Effector memory CD8-positive, alpha-beta T cell (primary cell): ENCODE measurements at places on chromosomes 6 and 20.

GRCh38 chr20:23225407-23226060 lies 125.1 kb upstream of the NXT1 start:
- H3K27me3 ChIP-seq, result peaks cover 20% of the 10 kb centered on the region
- no peak overlapping the region for H3K4me3 ChIP-seq
- H3K36me3 ChIP-seq, result no peaks in the 10 kb centered on the region
- no peaks in the 10 kb centered on the region for H3K4me1 ChIP-seq
- DNase-seq, result no peak

- peaks cover 53% of the 10 kb centered on the region for H3K4me1 ChIP-seq
- peak overlapping the region; percentile 60 for H3K27ac ChIP-seq
- no peaks in the 10 kb centered on the region for H3K27me3 ChIP-seq
- H3K4me3 ChIP-seq, result no peak overlapping the region
- DNase-seq, result no peak
Observed at GRCh38 chr6:16511723-16512489, 249.4 kb downstream of the ATXN1 start.

DNA sequence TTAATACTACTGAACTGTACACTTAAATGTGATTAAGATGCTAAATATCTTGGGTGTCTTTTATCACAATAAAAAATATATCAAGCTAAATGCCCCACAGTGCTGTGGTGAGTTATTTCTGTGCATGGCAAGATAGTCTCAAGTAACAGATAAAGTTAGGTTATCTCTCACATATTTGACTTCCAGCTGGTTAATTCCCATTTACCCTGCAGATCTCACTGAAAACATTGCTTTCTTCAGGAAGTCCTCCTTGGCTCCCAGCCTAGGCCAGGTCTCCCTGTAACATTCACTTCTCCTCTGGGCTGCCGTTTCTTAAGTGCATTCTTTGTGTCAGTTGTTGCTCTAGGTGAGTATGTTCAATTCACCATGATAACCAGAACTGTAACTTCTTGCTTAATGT lies 59.1 kb downstream of the SLC22A1 start:
- no peak overlapping the region for H3K27ac ChIP-seq
- DNase-seq, result no peak
- peaks cover 19% of the 10 kb centered on the region for H3K27me3 ChIP-seq

- H3K4me1 ChIP-seq, result peaks cover 58% of the 10 kb centered on the region
- H3K27me3 ChIP-seq, result no peaks in the 10 kb centered on the region
- DNase-seq, result no peak
- H3K4me3 ChIP-seq, result peak overlapping the region; percentile 41
- peak overlapping the region; percentile 1 for H3K27ac ChIP-seq
Observed at GRCh38 chr6:149331043-149331807, 13.7 kb downstream of the TAB2 start.

GRCh38 chr6:17265570-17265969 lies 15.6 kb upstream of the RBM24 start:
- no peaks in the 10 kb centered on the region for H3K36me3 ChIP-seq
- H3K4me3 ChIP-seq, result no peak overlapping the region
- no peak for DNase-seq
- no peaks in the 10 kb centered on the region for H3K4me1 ChIP-seq
- H3K27ac ChIP-seq, result no peak overlapping the region
- peaks cover 5% of the 10 kb centered on the region for H3K27me3 ChIP-seq

- no peak overlapping the region for H3K27ac ChIP-seq
- peak; percentile 37 for DNase-seq
- H3K4me3 ChIP-seq, result no peak overlapping the region
- H3K27me3 ChIP-seq, result no peaks in the 10 kb centered on the region
Observed at GRCh38 chr6:106608080-106608668, 21.1 kb downstream of the RTN4IP1 start.

- H3K36me3 ChIP-seq, result peaks cover 2% of the 10 kb centered on the region
- no peak overlapping the region for H3K4me3 ChIP-seq
- no peaks in the 10 kb centered on the region for H3K27me3 ChIP-seq
- H3K4me1 ChIP-seq, result no peaks in the 10 kb centered on the region
Observed at GRCh38 chr6:164579035-164579434, 730.4 kb downstream of the C6orf118 start.

GRCh38 chr6:154471609-154472362 lies 38.7 kb downstream of the CNKSR3 start:
- H3K4me3 ChIP-seq, result no peak overlapping the region
- H3K36me3 ChIP-seq, result no peaks in the 10 kb centered on the region
- no peaks in the 10 kb centered on the region for H3K4me1 ChIP-seq
- peaks cover 19% of the 10 kb centered on the region for H3K27me3 ChIP-seq

DNA sequence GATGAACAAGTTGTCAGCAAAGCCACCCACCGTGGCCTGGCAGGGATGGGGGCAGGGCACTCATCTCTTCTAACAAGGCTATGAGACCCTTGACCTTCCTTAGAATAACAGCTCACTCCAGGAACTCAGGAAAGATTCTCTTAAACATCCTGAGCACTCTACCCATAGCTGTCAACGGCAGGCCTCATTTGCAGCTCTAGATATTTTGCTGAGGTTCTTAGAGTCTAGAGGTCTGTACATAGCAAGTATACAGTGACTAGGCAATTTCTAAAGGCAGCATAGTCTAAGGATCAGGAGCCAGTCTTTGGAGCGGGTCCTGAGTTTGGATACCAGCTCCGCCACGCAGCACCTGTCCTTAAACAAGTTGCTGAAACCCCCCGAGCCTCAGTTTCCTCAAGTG lies 11.7 kb downstream of the TRERF1 start:
- no peak overlapping the region for H3K27ac ChIP-seq
- H3K4me1 ChIP-seq, result peaks cover 43% of the 10 kb centered on the region
- DNase-seq, result no peak
- H3K4me3 ChIP-seq, result no peak overlapping the region
- no peaks in the 10 kb centered on the region for H3K27me3 ChIP-seq

- H3K27me3 ChIP-seq, result no peaks in the 10 kb centered on the region
- H3K4me1 ChIP-seq, result no peaks in the 10 kb centered on the region
- no peak overlapping the region for H3K4me3 ChIP-seq
- DNase-seq, result no peak
- no peak overlapping the region for H3K27ac ChIP-seq
- no peaks in the 10 kb centered on the region for H3K36me3 ChIP-seq
Observed at GRCh38 chr20:15742087-15742486, 831.2 kb downstream of the KIF16B start.

- H3K27me3 ChIP-seq, result no peaks in the 10 kb centered on the region
- no peak overlapping the region for H3K4me3 ChIP-seq
- no peaks in the 10 kb centered on the region for H3K4me1 ChIP-seq
- no peaks in the 10 kb centered on the region for H3K36me3 ChIP-seq
- no peak for DNase-seq
- no peak overlapping the region for H3K27ac ChIP-seq
Observed at GRCh38 chr6:129596522-129596921, 113.5 kb downstream of the ARHGAP18 start.

DNA sequence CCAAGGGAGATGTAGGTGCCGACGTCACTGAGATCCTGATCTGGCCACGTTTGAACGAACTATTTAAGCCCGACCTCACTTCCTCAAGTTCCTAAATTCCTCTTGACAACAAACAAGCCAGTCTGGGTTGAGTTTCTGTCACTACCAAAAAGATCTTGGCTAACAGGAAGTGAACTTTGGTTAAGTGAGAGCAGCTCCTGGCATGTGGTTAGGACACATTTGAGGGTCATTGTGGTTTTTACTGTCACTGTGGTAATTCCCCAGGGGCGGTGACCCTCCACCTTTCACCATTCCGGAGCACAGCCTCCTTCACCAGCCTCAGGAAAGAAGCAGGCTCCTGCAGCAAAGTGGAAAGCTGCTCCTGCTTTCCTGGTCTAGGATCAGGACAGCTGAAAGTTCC lies 43.1 kb upstream of the ZNF831 start:
- peaks cover 74% of the 10 kb centered on the region for H3K4me1 ChIP-seq
- peak overlapping the region; percentile 97 for H3K27ac ChIP-seq

DNA sequence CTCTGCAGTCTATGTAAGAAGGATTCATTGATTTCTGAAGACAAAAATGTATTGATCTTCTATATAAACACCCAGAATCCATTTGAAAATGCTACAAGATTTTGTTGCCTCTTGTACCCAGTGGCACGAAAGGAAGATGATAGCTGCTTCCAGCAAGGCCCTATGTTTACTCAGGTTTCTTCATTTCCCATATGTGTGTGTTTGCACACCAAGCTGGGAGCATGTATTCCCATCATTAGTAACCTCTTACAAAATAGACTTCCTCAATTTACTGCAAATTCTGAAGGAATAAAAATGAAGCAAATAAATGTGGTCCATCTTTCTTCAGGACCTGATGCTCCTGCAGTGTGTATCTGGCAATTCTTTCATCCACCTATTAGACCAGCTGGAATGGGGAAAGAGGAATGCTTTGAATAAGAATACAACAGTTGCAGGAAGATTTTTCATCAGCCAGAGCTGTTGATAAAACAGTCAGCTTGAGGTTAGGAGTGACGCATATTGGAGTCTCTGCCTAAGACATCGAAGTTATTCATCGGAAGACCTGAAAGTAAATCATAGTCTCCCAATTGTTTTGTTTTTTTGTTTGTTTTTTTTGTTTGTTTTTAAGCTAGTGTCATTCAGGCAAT lies 132.3 kb downstream of the PDE7B start:
- H3K27ac ChIP-seq, result no peak overlapping the region
- no peaks in the 10 kb centered on the region for H3K36me3 ChIP-seq
- no peak for DNase-seq
- H3K4me1 ChIP-seq, result no peaks in the 10 kb centered on the region

DNA sequence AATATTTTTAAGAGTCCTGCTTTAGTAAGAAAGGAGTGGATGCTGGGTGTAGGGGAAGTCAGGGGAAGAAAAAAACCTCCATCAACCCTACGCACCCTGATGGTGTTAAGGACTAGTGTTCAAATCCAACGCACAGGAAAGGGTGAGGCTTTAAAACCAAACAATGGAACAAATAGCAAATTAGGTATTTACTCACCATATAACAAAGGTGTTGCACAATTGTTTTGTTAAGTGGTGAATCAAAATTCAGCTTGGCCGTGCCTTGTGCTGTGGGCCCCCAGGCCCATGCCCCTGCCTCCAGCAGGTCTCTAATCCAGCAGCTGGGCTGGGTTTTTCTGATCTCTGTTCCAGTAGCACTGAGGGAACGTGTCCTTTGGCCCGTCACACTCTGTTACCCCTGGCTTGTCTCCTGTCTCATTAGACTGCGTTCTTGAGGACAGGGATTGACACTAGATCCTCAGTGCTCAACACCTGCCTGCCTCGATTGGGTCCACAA lies 11.8 kb downstream of the FAM83D start:
- no peak overlapping the region for H3K27ac ChIP-seq
- no peak for DNase-seq
- H3K36me3 ChIP-seq, result no peaks in the 10 kb centered on the region

DNA sequence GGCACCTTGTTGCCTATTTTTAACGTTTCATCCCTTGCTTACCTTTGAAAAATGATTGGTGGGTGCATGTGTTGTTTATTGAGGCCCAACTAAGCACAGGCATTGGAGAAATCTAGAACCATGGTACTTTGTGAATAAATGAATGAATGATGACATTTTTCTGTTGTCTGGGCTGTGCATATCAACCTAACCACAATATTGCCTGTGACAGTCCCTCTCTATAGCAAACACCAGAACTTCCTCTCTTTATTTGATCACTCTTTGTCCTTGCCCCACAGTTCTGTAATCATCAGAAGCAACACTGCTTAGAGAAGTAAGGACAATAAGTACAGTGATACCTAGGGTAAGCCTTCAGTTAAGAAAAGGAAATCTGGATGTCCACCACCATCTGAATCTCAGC lies 75.1 kb downstream of the TBC1D7 start:
- no peak for DNase-seq
- H3K4me3 ChIP-seq, result no peak overlapping the region
- no peak overlapping the region for H3K27ac ChIP-seq
- H3K27me3 ChIP-seq, result peaks cover 4% of the 10 kb centered on the region
- H3K36me3 ChIP-seq, result no peaks in the 10 kb centered on the region
- no peaks in the 10 kb centered on the region for H3K4me1 ChIP-seq

DNA sequence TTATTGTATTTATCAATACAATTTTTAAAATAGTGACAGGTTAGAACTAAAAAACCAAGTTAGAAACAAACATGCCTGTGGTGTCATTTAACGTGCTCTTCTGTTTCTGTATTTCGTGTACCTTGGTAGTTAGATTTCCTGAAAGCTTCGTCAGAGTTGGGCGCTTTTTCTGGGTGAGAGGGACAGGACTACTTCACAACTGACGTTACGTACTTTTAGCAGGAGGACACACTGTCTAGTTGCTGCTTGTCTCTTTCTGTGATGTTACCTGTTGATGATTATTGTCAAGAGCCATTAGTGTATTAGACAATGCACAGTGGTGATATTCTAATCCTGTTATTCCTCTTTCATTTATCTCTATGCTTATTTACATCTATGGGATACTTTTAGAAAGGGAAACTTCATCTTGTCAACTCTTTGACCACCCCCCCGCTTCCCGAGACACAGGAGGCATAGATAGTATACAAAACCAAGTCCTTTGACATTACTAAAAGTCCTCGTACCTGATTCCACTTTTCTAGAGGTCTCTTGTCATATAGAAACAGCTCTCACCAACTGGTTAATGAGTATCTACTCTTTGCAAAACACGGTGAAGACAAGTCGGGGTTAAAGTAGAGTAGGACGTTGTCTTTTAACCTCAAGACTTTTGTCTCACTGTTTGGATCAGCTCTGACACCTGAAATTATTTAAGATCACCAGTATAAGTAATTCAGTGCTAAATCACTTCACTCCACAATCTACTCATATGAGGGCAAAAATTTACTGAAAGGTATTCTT lies 96.3 kb downstream of the LYRM2 start:
- peaks cover 13% of the 10 kb centered on the region for H3K27me3 ChIP-seq
- H3K4me3 ChIP-seq, result no peak overlapping the region

DNA sequence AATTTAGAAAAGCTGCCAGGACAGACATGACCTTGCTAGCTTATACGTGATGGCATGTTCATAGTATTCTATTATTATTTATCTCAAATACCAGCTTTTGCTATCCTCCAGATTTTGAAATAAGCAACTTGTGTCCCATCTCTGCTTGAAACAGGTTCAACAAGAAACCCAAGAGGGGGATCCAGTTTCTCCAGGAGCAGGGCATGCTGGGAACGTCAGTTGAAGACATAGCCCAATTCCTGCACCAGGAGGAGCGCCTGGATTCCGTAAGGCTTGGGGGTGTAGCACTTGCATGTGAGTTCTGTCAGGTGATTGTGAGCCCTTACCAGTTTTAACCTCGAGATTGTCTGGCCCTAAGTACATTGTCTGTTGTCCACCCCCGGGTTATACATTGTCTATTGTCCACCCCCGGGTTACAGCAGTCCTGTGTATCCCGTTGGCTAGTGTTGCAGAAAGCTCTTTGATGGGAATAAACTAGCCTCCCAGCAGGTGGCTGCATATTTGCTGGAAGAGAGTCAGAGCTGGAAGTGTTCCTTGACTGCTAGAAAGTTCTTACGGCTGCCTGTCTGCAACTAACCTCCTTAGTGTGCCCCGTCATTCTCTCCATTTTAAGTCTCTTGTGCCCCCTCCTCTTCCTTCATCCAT lies 61.4 kb upstream of the CSE1L start:
- DNase-seq, result no peak
- H3K4me1 ChIP-seq, result peaks cover 6% of the 10 kb centered on the region
- no peak overlapping the region for H3K27ac ChIP-seq
- no peaks in the 10 kb centered on the region for H3K27me3 ChIP-seq

GRCh38 chr20:13432126-13432525 lies 206.6 kb downstream of the TASP1 start:
- DNase-seq, result no peak
- H3K27ac ChIP-seq, result no peak overlapping the region
- H3K27me3 ChIP-seq, result no peaks in the 10 kb centered on the region
- peaks cover 2% of the 10 kb centered on the region for H3K36me3 ChIP-seq
- peaks cover 3% of the 10 kb centered on the region for H3K4me1 ChIP-seq
- no peak overlapping the region for H3K4me3 ChIP-seq
